ENCODE measurements at places on chromosomes 12 and 14. TPM values are rescaled to one million over a fixed set of nuclear protein-coding genes. Genes with fewer than 3 reads are reported as not detected.

MAGOHB gene
- 49.8 TPM for total RNA-seq

ZNF26 gene
- total RNA-seq, result 6.5 TPM

GRCh38 chr12:68446901-68447796 is 115.0 kb upstream of the MDM1 start:
- no peak for DNase-seq
- no peak overlapping the region for H3K4me3 ChIP-seq
- H3K4me1 ChIP-seq, result no peaks in the 10 kb centered on the region

DNA sequence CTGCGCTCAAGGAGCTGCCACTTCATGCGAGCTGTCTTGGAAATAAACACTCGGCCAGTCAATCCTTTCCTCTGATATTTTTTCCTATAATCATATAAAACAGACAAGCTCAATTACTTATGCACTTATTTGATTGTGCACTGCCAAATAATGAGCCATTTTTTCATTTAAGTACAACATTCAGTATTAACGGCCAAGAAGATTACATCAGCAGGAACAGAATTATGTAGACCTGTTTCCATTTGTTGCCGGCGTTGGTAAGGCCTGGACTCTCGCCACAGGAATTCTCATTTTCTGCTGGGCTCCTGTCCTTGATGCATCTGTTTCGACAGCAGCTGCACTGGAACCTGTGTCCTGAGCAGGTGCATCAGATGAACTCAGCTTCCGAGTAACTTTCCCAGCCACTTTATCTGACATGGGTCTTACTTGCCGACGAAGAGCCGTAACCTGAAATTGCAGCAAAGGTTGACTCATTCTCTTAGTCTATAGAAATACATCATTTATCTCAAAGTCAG is 110.2 kb downstream of the KIF21A start:
- H3K4me1 ChIP-seq, result no peaks in the 10 kb centered on the region
- H3K27ac ChIP-seq, result no peak overlapping the region
- H3K36me3 ChIP-seq, result peaks cover 19% of the 10 kb centered on the region
- no peak overlapping the region for H3K4me3 ChIP-seq
- H3K27me3 ChIP-seq, result no peaks in the 10 kb centered on the region

GRCh38 chr12:53746592-53747092 is 5.1 kb downstream of the CISTR start:
- no peak overlapping the region for H3K4me3 ChIP-seq
- peaks cover 9% of the 10 kb centered on the region for H3K27me3 ChIP-seq

GRCh38 chr14:20712904-20713303 is 24.3 kb downstream of the ANG start:
- DNase-seq, result no peak
- no peaks in the 10 kb centered on the region for H3K36me3 ChIP-seq
- H3K4me1 ChIP-seq, result peaks cover under 1% of the 10 kb centered on the region
- H3K4me3 ChIP-seq, result no peak overlapping the region
